Stimulated activated CD8-positive, alpha-beta memory T cell treated with anti-CD3 and anti-CD28 coated beads, Interleukin-4, amount 100 ng/mL, for 4 hours (primary cell): ENCODE measurements at places on chromosomes 2 and 18.

- no peak for DNase-seq
Observed at GRCh38 chr18:13409997-13410396, 191.4 kb downstream of the LDLRAD4 start.

DNA sequence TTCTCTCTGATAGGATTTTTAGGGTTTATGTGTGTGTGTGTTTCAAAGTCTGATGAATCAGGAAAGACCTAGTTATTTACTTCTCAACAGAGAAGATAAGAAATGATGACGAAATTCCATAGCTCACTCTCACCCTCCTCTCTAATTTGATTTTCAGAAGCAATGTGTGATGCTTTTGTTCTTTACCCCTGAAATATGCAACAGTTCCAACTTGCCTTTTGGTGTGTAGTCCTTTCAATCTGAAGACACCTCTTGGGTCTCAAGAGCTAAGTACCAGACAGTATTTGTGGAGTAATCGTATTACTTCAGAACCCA is 18.7 kb upstream of the LCLAT1 start:
- no peak for DNase-seq

GRCh38 chr18:75638776-75639471 is 211.4 kb upstream of the SMIM21 start:
- no peak for DNase-seq

GRCh38 chr2:169071455-169071854 is 2.1 kb downstream of the DHRS9 start:
- no peak for DNase-seq

DNA sequence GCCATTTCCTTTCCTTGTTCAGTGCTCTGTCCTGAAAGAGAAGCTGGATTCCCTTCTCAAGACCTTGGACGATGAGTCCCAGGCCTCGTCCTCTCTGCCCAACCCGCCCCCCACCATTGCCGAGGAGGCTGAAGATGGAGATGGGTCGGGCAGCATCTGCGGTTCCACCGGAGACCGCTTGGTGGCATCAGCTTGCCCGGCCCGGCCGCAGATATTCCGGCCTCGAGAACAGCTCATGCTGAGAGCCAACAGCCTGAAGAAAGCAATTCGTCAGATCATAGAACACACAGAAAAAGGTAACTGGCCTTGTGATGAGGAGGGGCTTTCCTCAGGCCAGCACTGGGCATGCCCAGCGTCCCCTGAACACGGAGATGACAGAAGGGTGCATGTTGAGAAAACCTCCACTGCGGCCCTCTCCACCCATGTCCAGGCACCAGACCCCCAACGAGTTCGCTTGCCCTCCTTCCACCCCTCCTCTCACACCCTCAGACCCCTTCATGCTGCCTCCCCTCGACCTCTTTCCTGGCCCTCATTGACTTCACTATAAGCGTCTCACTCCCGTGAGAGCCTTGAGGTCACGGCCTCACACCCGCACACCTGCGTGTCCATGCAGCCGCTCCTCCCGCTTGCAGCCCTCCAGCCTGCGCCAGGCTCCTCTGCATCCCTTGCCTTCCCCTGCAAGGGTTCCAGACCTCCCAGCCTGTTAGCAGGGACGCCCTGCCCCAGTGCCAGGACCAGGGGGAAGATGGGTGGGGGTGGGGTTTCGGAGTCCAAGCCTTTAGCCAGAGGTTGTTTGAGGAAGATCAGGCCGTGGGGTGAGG is 95.0 kb downstream of the DGKD start:
- no peak for DNase-seq

GRCh38 chr2:20113986-20114938 is 62.8 kb upstream of the LAPTM4A start:
- DNase-seq, result no peak

DNA sequence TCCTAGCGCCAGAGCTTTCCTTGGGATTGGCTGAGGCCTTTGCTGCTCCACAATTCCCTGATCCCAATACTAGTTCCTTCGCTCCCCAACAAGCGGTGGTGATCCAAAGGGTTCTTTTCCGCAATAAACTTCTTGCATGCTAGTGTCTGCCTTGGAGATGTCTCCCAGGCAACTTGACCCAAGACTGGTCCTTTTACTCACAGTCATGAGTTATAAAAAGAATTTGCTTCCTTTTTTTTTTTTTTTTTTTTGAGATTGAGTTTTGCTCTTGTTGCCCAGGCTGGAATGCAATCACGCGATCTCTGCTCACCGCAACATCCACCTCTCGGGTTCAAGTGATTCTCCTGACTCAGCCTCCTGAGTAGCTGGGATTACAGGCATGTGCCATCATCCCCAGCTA is 89.8 kb upstream of the SP3 start:
- DNase-seq, result no peak

DNA sequence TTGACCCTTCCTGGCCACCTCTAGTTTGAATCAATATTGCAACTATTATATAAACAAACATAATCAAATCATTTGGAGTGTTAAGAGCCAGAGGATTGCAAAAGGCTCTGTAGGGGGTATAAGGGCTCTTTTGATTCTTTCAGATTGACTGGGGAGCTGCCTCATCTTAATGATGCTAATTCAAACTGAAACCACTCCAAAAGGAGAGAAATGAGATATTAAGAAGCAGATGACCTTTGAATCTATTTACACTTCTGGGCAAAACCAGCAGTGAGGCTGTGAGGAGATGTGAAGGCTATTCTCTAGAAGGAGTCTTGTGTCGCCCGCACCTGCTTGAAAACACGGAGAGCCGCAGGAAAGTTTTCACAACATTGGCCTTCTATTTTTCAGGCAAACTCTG is 311.2 kb upstream of the CRIM1 start:
- DNase-seq, result no peak
